ENCODE measurements at places on chromosomes 13 and 19.
A peak's percentile ranks its signal among the peaks of the same experiment; 100 is the strongest.

- DNase-seq = no peak
These were observed 63.3 kb downstream of the MBNL2 start for GRCh38 chr13:97285221-97285955.

- DNase-seq = no peak
These were observed 49.7 kb downstream of the KLF12 start for GRCh38 chr13:74084375-74084935.

- DNase-seq = peak; percentile 66
These were observed 885 bp downstream of the TGFB1 start for GRCh38 chr19:41352609-41353465.

DNA sequence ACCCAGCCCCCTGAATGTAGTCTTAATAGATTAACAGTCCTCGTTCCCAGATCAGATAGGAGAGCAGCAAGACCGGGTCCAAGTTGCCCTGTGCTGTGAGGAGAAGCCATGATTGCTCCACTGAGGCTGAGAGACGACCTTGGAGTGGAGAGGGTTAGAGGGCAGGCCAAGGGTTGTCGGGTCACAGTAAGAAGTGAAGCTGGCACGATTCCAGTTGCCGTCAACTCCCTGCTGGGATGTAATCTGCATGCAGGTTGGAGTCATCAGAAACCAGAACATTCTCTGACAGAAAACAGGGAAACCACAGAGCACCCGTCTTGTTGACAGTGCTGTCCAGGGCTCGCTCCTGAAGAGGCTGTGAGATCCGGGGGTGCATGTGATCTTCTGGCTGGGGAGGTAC is 19.0 kb upstream of the ATP11A start:
- DNase-seq = no peak

- no peak for DNase-seq
These were observed 50.0 kb upstream of the GPR183 start for GRCh38 chr13:99357131-99357596.

DNA sequence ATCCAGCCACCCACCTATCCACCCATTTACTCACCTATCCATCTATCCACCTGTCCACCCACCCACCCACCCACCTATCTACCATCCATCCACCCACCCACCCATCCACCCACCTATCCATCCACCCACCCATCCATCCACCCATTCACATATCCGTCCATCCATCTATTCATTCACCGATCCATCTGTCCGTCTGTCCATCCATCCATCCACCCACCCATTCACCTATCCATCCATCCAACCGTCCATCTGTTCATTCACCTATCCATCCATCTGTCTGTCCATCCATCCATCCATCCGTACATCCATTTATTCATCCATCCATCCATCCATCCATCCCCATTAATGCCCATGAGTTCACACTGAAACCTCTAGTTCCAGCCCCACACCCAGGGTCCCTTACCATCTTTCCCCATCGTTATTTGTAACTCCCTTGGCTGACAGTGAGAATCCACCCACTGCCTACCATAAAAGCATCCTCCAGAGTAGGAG is 31.3 kb downstream of the KDM4B start:
- no peak for DNase-seq

DNA sequence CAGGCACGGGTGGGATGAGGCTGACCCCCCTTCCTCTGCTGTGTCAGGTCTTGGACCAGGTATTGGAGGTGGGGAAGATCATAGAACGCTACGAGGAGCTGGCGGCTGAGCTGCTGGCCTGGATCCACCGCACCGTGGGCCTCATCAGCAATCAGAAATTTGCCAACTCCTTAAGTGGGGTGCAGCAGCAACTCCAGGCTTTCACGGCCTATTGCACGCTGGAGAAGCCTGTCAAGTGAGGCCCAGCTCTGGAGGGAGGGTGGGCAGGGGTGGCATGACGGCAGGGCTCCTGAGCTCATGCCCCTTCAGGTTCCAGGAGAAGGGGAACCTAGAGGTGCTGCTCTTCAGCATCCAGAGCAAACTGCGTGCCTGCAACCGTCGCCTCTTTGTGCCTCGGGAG is 35.3 kb downstream of the SPTBN4 start:
- no peak for DNase-seq

GRCh38 chr19:53982611-53983010 is 8.8 kb upstream of the CACNG6 start:
- peak; percentile 61 for DNase-seq

DNA sequence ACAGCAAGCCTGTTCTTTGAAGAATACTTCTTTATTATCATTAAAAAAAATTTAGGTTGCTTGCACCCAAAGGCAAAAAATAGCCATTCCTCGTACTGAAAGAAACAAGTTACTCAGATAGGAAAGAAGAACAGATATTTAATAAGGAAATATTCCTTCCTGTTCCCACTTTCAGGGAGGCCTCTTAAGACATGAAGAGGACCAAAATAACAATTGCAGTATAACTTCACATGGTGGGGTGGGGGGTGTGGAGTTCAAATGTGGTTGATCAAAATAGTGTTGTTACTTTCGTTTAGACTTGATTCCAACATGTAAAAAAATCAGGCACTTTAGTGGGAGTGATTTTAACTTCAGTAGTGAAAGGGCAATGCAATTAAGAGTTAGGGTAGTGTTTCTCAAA is 3.6 kb downstream of the RGCC start:
- DNase-seq = no peak

GRCh38 chr19:43625918-43626579 is 6.6 kb upstream of the ZNF428 start:
- peak; percentile 29 for DNase-seq

GRCh38 chr19:19261350-19262189 is 11.5 kb downstream of the TM6SF2 start:
- no peak for DNase-seq
